COR-L47 (cell line): ENCODE measurements at places on chromosomes 1 and 21.

- DNase-seq = no peak
These were observed 78.1 kb downstream of the NKAIN1 start for GRCh38 chr1:31161571-31161970.

- no peak for DNase-seq
These were observed 27.7 kb downstream of the C1QB start for GRCh38 chr1:22680726-22681125.

DNA sequence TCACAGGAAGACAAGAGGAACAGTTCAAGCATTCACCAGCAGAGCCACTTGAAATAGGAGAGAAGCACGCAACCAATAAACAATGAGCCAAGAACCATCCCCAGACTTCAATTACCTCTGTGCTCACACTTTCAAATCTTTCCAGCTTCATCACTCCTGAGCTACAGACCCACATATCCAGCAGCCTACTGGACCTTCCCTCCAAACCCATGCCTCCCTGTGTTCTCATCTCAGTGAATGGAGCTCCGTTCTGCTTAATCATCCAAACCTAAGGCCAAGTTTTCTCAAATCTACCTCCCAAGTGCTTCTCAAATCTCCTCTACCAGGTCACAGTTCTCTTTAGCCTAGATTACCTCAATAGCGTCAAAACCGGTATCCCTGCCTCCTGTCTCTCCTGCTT lies 3.7 kb downstream of the PEF1 start:
- DNase-seq = no peak

DNA sequence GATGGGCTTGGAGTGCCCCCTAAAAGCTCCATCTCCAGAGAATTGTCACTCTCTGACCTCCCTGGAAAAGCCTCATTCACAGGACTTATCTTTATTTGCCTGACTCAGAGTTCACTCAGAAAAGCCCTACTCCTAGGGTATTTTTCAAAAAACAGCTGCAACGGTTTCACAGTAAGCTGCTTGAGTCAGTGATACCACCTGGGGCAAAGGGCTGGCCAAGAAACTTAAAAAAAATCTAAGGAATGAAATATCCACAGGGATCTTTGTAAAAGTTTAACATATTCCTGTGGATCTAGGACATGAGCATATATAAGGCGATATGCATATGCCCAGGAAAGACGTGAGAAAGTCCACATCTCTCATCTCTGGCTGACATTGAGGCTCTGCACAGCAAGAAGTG lies 33.8 kb upstream of the TSPAN2 start:
- no peak for DNase-seq
